ENCODE measurements at places on chromosomes 3 and 15. TPM values are rescaled to one million over a fixed set of nuclear protein-coding genes. Genes with fewer than 3 reads are reported as not detected.

- DNase-seq, result peak; percentile 47
Measured at GRCh38 chr15:64894395-64895056, 17.2 kb upstream of the ANKDD1A start.

The IL5RA gene
- total RNA-seq, result 0.17 TPM

The CATSPER2 gene
- 0.82 TPM for total RNA-seq

DNA sequence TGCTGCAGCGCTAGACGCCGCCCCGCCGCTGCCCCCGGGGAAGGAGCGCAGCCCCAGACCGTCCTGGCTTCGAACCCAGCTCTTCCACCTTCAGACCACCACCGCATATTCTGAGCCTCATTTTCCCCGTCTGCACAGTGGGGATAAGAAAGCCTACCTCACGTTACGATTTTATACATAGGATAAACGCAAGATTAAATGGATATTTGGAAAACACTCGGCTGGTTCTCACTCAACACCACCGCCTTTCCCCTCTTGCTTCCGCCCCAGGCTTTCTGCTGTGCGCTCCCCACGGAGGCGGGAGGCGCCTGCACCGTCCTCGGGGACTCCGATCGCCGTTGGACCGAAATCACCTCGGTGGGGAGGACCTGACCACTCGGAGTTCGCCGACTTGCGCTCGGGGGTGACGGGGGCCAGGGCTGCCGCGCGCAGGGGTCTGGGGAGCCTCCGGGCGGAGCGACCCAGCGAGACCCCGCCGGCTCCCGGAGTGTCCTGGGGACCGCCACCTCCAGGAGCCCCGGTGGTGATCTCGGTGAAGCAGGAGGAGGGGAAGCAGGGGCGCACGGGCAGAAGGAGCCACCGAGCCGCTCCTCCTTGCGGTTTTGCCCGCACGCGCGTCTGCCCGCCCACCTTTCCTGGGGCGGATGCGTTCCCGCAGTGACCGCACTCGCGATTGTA lies 4.0 kb downstream of the FBXL22 start:
- peak; percentile 61 for DNase-seq

GRCh38 chr3:120710369-120710768 lies 28.3 kb upstream of the HGD start:
- DNase-seq, result no peak

DNA sequence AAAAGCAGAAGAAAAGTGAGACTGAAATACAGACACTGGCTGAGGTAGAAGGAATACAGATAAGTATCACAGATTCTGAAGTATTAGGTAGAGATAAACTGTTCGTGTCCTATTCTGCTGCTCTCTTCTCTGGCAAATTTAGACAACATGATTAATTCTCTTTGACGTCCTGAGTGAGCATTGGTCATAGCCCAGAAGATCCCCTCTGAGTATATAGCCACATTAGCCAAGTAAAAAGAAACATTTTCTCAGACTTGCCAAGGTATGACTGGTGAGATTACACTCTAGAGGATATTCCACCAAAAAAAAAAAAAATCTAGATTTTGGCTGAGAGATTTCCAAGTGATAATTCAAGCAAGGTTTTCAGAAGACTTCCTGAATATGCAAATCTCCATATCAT lies 111.4 kb upstream of the ALCAM start:
- DNase-seq, result no peak

- no peak for DNase-seq
Measured at GRCh38 chr3:190546881-190547510, 33.1 kb downstream of the IL1RAP start.

DNA sequence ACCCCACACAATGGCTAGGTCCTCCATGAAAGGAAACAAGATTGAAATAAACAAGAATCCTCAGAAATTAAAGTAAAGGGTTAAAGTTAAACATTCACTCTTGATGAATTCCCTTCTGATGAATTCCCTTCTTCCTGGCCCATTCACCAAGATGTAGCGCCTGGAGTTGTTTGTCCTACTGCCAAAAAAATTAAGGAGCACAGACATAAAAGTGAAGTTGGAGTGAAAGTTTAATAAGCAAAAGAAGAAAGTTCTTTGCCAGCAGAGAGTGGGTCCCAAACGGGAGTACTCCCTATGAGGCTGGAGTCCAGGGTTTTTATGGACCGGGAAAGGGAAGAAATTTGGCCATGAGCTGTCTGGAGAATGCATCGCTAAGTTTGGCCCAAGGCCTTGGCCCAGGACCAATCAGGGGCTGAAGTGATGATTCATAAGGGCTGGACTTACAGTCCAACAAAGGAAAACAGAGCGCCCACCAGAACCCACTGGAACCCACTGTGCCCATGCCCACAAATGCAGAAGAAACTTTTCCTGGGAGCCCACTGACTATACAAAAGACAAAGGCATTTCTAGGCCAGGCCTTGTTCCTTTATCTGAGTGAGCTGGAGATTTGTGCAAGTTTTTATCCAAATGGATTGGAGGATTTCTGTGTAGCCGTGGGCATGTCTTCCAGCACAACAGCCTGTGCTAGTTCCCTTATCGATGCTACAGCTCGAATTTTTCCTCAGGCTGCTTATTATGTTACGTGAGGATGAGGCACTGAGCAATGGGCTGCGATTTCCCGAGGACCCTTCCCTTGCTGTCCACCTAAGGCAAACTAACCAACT lies 1561.6 kb downstream of the OTOL1 start:
- DNase-seq, result peak; percentile 42

DNA sequence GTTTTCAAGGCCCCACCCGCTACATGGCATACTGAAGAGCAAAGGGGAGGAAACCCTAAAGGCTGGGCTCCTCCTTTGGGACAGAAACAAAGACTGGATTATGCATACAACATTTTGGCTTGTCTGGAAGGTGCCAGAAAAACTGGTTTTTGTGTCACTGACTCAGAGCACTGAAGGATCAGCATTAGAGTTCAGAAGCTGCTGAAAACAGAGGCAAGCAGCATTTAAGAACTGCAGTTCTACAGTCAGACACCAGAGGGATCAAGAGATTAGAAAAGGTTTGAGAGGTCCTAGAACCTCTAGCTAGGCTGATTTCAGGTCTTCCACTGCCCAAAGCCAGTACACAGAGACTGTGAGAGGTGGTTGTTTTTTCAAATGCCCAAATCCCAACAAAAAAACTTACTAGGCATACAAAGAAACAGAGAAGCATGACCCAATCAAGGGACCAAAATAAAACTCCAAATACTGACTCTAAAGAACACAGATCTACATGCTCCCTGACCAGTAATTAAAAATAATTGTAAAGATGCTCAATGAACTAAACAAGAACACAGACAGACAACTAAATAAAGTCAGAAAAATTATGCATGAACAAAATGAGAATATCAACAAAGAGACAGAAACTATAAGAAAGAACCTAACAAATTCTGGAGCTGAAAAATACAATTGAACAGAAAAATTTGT lies 91.2 kb downstream of the SENP2 start:
- no peak for DNase-seq

GRCh38 chr15:101489599-101490407 lies at the start of gene PCSK6:
PCSK6 (minus strand) TSS chr15:101489707; CDS start chr15:101489670, 37 bp downstream.
- peak; percentile 79 for DNase-seq
